ENCODE measurements at places on chromosomes 5 and 9.
A peak's percentile ranks its signal among the peaks of the same experiment; 100 is the strongest.

- DNase-seq = no peak
Observed at GRCh38 chr9:106576232-106576760, 286.7 kb upstream of the ZNF462 start.

GRCh38 chr5:124263680-124264491 lies 482.6 kb downstream of the ZNF608 start:
- no peak for DNase-seq

- no peak for DNase-seq
Observed at GRCh38 chr9:36143245-36143641, 6.7 kb downstream of the GLIPR2 start.

DNA sequence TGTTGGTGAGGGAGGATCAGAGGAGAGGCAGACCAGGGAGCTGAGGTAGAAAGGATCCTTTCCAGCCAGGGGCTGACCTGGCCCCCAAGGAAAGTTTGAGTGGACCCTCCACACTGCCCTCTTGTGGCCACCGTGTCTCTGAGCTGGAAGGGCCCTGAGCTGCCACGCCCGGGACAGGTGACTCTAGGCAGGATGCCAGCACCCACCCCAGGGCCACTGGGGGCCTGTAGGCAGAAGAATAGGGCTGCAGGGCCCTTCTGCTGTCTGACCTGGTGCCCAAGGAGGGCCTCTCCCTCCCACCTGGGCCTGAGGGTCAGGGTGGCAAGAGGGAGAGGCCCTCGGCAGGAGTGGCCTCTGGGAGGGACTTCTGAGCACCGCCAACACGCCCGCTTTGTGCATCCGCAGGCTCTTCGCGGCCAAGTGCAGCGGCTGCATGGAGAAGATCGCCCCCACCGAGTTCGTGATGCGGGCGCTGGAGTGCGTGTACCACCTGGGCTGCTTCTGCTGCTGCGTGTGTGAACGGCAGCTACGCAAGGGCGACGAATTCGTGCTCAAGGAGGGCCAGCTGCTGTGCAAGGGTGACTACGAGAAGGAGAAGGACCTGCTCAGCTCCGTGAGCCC lies 76.8 kb downstream of the LMX1B start:
- DNase-seq = peak; percentile 63

GRCh38 chr5:112869948-112870347 lies 8.9 kb downstream of the SRP19 start:
- no peak for DNase-seq

DNA sequence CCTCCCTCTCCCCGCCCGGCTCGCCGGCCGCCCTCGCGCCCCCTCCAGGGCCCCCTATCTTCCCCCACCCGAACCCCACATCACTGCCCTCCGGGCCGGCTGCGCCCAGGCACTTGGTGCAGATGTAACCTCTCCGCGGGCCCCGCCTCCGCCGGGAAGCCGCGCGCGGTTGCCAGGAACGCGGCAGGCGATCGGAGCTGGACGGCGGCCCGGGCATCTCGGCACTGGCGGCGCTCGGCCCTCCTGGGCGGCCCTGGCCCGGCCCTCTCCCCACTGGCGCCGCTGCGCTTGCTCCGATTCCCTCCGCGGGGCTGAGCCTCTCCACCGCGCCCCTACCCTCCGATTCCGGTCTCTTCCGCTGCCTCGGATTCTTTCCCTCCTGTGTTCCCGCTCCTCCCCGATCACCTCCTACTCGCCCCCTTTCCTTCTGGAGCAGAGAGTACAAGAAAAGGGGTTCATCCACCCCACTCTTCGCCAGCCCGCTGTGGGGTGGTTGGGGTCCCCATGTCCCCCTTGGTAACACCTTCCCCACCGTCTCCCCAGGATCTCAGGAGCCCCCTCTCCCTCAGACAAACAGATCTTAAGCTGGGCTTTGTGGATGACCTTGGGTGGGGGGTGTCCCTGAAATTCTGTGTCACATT lies 70.6 kb downstream of the C9orf50 start:
- DNase-seq = peak; percentile 31

- no peak for DNase-seq
Observed at GRCh38 chr9:134275375-134275774, 50.9 kb upstream of the RXRA start.

DNA sequence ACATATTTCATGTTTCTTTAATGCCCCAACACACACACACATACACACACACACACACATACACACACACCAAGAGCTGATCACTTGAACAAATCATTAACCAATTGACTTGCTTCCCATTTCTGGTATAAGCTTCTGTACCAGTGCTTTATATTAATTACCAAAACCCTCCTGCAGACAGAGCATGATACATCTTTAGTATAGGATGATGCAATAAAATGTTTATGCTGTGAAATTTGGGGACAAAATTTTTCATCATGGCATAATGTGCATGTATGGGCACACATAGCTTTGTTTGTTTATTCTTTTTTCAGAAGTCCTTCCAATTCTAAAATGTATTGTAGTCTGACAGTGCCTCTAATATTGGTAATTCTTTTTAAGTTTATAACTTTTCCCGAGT lies 34.5 kb downstream of the SLC1A3 start:
- no peak for DNase-seq

DNA sequence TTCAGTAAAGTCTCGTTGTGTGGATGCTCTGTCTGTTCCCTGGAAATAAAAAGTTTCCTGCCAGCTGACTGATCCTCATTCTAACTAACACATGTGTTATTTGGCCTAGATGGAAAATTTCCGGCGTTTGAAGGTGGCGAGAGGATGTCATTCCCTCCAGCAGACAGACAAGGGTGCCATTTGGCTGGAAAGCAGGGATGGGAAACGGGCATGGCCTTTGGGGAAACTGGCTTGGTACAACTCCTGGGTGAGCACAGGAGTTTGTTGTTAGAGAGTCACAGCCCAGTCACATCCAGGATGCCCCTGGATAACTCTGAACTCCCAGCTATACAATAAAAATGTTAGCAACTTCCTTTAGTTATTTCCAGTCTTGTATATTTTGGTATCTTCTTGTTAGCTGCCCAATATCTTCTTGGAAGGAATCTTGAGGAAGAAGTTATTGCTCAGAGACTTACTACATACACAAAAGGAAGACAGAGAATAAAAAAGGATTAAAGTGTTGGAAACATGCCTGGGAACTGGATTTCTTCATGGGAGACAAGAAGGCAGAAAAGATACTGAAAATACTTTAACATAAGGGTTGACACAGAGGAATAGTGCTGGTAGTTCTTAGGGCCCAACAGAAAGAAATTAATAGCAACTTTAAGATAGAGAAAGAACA lies 41.9 kb downstream of the TEK start:
- no peak for DNase-seq

DNA sequence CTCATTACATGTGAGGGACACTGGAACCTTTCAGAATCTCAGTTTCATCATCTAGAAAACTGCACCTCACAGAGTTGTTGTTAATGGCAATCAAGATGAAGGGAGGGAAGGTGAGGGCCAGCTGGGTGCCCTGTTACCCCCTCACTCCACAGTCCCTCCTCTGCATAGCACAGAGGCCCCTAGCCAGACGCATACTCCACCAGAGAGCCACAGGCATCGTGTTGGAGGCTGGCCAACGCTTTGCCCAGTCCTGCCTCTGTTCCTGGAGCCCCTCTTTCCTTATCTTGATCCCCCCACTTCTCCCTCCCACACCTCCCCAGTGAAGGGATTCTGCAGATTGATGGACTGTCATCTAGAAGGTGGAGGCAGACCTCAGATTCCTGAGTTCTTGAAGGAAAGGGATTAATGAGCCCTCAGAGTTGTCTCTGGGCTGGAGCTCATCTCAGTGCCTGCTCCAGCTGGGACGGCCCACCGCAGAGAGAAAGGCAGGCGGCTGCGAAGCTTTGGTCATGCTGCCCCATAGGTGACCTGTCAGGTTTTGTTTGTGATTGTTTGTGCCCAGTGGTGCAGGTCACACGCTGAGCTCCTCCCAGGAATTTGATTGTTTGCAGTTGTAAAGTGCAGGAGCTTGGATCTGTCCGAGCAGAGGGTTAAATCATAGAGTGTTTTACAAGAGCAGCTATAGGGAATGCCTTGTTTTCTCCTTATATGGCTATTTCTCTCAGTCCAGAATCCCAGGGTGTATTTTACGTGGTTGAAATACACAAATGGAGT lies 487.3 kb downstream of the CCDC171 start:
- DNase-seq = no peak

DNA sequence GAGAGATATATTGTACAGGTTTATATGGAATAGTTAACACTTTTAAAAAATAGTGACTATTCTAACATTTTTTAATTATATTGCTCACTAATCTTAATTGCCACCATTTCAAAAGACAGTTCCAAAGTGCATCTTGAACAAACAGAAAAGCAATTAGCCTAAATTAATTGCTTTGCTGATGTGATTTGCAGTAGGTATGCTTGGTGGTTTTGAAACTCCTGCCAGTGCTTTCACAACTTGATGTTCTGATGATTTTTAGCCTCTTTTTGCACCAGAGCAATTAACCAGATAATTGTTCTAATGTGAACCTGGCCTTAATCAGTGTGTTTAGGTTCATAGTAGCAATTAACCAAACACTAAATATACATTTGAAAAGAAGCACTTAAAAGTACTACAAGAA lies 207.6 kb downstream of the FBXL17 start:
- DNase-seq = no peak

- DNase-seq = no peak
Observed at GRCh38 chr9:33154371-33154770, 12.8 kb downstream of the B4GALT1 start.

All from activated naive CD4-positive, alpha-beta T cell treated with anti-CD3 and anti-CD28 coated beads for 36 hours (primary cell).